ENCODE measurements at places on chromosomes 4 and X.

DNA sequence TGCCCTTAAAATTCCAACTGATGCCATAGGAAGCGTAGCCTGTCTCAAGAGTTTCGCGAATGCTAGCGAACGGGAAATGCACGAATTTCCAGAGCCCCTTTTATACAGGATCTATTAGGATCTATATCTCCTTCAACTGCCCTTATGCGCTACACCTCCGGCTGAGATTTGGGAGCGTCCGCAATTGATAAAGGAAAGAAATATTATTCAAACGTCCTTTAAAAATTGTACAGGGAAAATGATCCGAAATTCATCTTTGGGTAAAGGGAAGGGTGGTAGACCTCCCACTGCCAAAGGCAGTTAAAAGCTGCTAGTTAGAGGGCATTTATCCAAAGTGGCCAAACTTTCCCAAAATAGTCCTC, 609 bp downstream of the NR3C2 start:
- DNase-seq = no peak

DNA sequence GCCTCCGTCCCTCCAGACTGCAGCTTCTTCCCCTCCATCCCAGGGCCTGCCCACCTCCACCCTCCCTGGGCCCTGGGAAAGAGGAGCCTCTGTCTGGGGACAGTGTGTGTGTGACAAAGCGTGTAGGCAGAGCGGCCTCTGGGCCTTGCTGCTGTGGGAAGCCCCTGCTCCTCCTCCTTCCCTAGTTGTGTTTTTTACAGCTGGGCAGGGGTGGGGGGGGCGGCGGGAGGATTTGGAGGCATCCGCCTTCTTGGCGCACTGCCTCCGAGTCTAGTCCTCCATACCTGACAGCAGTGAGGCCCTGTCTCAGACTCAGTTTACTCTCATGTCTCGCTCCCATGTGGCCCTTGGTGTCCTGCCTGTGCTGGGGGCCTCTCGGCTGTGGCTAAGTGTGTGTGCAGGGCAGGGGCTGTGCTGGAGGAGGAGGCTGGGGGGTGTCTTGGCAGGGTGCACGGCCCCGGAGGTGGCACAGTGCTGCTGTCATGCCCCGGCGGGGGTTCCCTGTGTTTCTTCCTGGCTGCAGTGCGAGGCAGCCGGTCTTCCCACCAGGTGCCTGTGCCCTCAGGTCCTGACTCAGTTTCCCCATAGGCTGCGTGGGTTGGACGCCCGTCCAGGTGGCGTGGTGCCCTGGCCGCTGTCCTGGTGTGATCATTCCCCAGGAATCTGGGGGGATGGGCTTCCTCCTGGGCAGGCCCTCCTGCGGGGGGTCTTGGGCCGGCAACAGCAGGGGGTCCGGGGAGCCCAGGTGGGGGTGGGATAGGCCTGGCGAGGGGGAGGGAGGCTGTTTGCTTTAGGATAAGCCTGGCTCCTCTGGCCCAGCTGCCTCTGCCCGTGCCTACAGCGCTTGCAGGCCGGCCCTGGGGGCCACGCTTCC, 7.0 kb downstream of the FGFRL1 start:
- DNase-seq = no peak

GRCh38 chr4:154368060-154368459, 123.5 kb downstream of the DCHS2 start:
- no peak for DNase-seq

- DNase-seq = no peak
Measured at GRCh38 chr4:73853246-73853704, at the start of gene PF4V1. Gene PF4V1, plus strand, starts transcription at chr4:73853296. Its CDS starts 67 bp downstream, at chr4:73853363.

DNA sequence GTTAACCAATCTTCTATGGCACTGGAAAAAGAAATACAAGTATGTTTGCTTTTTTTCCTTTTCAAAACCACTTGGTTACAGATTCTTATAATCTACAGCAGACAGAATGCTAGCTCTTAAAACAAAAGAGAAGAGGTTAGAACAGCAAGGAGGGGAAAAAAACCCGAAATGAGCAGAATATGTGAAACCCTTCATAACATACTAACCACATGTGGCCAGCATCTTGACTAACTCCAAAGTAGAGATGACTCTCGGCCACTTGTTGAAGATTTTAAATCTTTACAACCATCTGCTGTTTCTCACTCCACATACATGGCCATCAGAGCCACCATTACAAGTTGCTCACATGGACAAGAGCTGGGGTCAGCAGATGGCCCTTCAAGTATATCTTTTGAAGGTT, 100.3 kb downstream of the PAPSS1 start:
- no peak for DNase-seq

GRCh38 chr4:19319607-19320006, 932.1 kb upstream of the SLIT2 start:
- no peak for DNase-seq

- no peak for DNase-seq
Measured at GRCh38 chr4:165506849-165507248, 128.0 kb downstream of the CPE start.

GRCh38 chr4:141898346-141898745, 262.0 kb downstream of the IL15 start:
- no peak for DNase-seq

- no peak for DNase-seq
Measured at GRCh38 chr4:153933915-153934687, 145.2 kb upstream of the SFRP2 start.

DNA sequence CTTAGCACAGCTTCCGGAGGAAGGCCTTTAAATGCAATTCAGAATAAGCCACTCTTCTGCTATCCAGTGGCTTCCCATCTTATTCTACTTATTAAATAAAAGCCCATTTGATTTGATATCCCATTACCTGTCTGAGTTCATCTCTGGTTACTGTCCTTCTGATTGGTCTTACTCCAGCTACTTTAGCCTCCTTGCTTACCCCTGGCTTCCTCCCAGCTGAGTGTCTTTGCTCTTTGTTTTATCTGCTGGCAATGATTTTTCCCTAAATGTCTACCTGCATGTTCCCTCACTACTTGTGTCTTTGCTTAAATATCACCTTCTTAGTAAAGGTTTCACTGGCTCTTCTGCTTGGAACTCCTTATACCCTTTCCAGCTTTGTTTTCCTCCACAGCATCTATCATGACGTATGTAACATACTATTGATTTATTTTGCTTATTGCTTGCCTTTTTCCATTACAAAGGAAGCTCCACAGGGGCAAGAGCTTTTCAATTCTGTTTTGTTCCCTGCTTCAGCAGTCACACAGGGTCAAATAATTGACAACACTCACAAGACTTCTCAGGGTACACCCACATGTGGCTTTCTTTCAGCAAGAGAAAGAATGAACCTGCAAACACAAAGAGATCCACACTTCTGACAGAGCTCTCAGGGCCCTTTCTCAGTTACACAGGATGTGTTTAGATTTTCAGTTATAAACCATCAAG, 63.8 kb downstream of the TBC1D19 start:
- no peak for DNase-seq

GRCh38 chr4:8105306-8106100, 53.1 kb downstream of the ABLIM2 start:
- DNase-seq = no peak

- peak; percentile 31 for DNase-seq
Measured at GRCh38 chr4:7132249-7132648, 60.1 kb upstream of the SORCS2 start.

DNA sequence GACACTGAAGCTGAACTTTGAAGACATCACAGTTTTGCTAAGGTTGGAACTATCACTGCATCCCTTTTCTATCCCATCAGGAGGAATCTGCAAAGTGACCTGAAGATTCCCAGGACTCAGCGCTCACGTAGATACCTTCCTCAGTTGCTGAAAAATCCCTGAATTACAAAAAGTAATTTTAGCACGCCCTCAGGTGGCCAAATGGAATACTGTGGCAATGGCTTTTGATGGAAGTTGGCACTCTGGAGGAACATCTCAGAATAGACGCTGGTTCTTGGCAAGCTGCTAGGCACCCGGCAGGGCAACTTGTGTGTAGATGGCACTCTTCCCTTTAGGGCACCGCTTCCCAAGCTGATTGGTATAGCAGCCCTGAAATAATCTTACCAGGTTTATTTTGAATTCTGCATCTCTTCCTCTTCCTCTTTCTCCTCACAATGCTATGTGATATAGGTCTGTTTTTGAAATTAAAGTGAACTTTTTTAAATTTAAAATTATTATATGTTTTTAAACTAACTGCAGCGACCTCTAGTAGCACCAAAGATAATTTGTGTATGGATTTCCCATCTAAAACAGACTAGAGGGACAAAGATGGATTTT, 16.3 kb upstream of the ESX1 start:
- DNase-seq = peak; percentile 43

DNA sequence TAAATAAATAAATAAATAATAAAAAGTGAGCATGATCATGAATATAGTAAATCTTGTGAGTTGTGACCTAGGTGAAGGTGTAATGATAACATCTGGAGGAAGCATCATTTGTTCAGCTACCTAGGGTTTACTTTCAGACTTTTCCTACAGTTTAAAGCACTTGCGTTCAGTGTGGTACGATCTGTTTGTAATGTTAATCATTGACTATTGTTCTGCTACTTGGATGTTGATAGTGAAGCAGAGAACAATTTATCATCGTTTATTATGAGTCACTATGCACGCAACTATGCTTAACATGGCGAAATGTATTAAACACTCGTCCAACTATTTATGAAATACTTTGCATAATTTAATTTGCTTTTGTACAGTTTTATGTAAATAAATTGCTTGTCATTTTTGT, 426.2 kb downstream of the PCDH7 start:
- DNase-seq = no peak

- peak; percentile 82 for DNase-seq
Measured at GRCh38 chrX:108558217-108558616, 118.6 kb downstream of the COL4A5 start.

- no peak for DNase-seq
Measured at GRCh38 chr4:53714236-53715140, 123.2 kb upstream of the LNX1 start.

- no peak for DNase-seq
Measured at GRCh38 chrX:24243188-24243587, 70.7 kb downstream of the SUPT20HL2 start.

DNA sequence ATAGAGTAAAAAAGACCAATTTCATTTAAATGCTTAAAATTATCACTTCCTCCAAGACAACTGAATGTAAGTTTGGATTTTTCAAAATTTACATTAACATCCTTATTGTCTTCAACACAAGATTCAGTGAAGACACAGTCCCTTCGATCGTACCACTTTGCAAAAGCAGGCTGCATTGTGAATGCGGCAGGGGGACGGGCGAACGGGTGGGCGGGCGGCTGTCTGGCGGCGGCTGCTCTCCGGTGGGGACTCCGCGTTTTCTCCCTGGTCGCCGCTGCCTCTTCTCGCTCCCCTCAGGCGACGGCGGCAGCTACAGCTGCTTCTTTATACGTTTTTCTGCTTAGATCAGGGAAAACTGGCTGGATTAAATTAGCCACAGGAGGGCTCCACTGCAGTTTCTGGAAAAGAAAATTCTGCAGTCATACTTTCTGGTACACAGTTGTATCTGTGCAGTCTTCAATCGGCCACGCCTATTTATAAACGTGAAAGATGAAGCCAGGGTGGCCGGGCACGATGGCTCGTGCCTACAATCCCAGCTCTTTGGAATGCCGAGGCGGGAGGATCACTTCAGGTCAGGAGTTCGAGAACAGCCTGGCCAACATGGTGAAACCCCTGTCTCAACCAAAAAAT, 33.9 kb upstream of the HPF1 start:
- peak; percentile 62 for DNase-seq

DNA sequence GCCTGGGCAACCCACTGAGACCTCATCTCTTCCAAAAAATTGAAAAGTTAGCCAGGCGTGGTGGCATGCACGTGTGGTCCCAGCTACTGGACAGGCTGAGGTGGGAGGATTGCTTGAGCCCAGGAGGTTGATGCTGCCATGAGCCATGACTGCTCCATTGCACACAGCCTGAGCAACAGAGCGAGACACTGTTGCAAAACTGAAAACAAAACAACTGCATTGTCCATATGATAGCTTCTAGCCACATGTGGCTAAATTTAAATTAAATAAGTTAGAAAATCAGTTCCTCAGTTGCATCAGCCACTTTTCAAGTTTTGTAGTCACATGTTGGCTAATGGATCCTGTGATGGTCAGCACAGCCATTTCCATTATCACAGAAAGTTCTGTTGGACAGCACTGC, 67.9 kb downstream of the GAB1 start:
- DNase-seq = no peak

DNA sequence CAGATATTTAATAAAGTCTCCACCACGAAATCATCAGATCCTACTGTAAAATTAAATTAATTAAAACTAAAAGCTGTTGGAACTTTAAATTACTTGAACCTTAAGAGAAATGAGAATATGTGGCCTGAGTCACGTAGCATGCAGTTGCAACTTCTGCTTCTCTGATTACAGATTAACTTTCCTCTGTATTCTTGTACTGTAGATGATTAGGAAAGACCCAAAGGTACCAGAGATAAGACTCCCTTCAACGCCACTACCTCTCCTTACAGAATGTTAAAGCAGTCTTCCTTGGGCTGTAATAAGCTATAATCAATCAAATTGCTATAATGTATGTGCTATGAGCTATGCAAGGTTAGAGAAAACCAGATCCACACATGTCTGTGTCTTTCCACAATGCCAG, 47.9 kb downstream of the FAM13A start:
- DNase-seq = peak; percentile 68

DNA sequence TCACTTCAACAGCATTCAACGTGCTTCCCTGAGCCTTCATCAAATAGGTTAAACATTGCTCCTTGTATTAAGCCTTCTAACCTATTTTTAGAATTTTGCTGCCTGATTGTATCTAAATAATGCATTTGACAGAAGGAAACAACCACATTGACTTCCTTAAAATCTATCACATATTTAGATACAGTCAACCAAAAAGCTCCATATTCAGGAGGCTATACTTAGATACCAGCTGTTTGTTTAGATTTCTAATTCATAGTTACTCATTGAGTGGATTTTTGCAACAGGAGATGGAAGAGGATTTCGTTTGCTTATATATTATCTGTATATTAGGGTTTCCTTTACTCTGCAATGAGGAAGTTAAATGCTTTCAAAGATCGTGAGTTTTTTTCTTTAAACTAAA, 241.1 kb upstream of the PPP1R2C start:
- no peak for DNase-seq

GRCh38 chrX:113392355-113392754, 551.7 kb upstream of the AMOT start:
- DNase-seq = no peak

DNA sequence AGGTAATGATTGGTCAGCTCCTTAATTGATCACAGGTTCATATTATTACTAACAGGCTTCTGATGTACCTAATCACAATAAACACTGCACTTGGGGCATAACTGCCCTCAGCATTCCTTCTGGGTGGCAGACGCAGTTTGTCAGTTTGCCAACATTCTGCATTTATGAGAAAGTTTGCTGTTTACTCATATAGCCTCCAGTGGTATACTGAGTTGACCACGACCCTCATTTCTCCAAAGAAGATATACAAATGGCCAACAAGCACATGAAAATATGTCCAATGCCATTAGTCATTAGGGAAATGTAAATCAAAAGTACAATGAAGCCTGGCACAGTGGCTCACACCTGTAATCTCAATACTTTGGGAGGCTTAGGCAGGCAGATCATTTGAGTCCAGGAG, 26.3 kb downstream of the EFHC2 start:
- no peak for DNase-seq

DNA sequence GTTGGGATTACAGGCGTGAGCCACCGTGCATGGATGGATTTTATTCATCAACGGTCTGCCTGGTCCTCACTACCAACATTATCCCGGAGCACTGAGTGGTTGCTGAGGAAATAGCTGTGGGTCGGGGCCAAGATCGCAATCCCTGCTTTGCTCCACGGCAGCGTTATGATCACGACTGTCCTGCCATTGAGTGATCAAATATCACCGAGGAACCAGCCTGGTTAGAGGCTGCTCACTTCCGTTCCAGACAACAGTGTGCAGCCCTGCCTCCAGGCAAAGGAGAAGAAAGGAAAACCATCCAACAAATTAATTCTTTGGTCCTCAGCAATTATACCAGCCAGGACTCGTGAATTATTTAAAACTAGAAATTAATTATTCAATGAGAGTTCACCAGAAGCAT, 70.6 kb upstream of the TBL1X start:
- DNase-seq = no peak
